ENCODE measurements at places on chromosomes 3 and 15.
A peak's percentile ranks its signal among the peaks of the same experiment; 100 is the strongest.

DNA sequence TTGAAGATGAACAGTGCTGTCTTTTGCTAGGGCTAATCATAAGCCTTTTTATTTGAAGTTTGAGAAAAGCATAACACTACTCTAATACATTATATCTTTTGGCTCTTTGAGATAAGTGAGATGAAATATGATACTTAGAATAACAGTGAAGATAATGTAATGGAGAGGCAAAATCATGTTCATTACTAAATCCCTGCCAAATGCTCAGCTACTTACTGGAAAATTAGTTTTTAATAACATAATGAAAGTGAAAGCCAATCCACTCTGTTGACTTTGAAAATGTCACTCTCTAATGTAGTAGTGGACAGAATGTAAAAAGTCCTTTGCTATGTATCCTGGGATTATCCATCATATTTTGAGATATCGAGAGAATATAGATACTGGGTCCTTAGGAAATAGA, 35.9 kb upstream of the MYH15 start:
- DNase-seq, result no peak

DNA sequence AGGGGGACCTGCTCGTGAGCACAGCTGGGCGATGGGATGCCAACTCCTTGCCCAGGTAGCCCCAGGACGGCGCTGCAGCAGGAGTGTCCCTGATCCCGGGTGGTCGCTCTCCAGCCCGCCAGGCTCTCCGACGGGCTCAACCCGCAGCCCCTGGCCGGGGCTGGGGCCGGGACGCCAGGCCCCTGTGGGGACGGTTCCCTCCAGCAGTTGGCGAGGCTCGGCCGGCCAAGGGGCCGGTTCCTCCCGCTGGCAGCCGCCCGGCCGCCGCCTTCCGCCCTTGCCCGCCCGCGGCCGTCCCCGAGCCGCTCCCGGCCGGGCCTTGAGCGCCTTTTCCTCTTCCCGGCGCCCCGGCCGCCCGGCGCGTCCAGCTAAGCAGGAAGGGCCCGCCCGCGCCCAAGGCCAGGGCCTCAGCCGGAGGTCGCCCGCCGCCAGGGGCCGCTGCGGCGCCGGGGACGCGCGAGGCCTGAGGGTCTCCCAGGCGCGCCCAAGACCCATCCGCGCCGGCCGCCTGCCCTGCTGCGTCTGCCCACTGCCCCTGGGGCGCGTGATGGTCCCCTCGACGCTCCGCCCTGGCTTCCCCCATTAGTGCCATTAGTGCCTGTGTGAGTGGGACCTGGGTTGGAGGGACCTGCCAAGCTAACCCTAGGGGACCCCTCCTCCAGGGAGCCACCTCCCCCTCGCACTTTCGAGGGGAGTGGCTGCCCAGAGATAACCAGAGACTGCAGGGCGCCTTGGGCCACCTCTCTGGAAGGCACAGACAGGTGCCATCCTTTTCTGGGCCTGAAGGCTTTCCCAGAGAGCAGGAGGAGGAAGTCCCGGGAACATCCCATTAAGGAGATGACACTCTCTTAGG, 106.4 kb downstream of the FBLN2 start:
- DNase-seq, result peak; percentile 52

- DNase-seq, result no peak
Measured at GRCh38 chr3:1726741-1727140, 371.9 kb upstream of the CNTN4 start.

DNA sequence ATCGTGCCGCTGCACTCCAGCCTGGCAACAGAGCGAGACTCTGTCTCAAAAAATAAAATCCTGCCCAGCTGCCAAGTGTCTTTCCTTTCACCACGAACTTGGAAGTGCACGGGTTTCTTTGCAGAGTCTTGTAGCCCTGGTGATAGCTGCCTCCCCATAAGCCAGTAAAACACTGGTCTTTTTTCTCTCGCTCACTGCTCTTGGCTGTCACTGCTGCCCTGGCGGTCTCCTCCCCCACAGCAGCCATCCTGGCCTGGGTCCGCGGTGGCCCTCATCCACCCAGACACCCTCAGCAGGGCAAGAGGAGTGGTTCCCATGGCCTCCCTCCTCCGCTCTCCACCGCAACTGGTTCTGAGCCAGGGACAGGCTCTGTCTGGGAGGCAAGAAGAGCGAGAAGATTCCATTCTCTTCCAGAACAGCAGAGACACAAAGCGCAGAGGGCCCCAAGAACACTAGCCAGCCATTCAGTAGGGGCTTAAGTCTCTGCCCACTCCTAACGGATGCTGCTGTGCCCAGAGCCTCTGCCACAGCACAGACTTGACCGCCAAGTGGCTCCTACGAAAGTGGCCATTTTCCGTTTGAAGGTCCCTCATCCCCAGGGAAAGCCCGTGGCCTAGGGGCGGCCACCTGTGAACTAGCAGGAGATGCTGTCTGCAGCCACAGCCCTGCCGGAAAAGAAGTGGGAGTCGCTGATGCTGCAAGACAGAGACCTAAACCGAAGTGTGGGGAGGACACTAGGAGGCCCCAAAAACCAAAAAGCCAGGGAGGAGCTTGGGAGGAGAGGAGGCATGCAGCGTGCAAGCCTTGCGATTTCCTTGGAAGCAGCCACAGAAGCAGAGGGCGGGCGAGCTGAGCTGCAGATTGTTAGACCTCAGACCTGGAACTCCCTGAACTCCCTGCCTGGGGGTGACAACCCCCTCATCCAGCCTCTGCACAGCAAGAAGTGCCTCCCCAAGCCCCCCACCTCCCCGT, 44.1 kb downstream of the KLHL25 start:
- no peak for DNase-seq

GRCh38 chr3:3633761-3634160, 165.5 kb upstream of the LRRN1 start:
- DNase-seq, result no peak

DNA sequence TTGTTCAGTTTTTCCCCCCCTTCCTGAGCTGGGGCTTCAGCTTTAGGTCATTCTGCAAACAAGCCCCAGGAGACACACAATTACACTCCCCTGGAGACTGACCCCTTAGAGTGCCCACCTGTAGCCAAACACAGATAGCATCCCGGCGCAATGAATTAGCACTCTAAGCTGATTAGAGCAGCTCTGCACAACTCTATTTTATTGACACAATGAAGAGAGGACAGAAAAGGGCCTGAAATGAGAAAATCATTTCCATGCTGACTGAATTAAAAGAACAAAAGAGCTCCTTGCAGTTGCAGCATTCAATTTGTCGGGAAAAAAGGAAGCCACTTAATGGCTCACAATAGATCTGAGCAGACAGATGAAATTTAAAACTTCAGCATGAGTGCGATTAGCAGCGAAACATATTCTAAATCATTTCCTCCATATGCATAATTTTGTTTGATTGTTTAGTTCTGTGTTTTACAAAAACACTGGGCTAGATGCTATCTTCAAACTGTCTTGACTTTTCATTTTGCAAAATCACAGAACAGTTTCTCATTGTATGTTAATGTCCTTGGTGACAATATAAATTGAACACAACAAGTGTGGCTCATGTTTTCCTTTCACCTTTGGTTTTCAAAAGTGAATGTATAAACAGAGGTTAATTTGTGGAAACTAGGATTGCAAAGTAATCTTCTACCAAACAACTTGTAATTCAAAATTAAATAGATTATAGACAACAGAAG, 308.6 kb downstream of the MECOM start:
- DNase-seq, result no peak

GRCh38 chr3:4850928-4851265, 128.3 kb upstream of the BHLHE40 start:
- DNase-seq, result no peak

DNA sequence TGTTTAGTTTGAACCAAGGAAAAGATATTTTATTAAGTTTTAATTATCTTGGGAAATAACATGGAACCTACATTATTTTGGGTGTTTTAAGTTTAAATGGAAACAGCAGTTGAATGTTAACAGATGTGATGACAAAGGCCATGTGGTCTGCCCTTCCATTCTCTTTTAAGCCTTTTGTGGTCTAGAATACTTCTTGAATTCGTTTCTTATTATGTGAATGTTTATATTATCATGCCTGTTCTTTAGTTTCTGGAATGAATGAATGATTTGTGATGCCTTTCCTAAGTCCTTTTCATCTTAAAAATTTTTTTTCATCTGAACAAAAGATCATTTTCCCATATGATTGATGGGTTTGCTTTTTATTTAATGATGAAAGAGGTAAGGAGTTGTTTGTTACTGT, 44.6 kb downstream of the SNRK start:
- DNase-seq, result no peak

Data from stimulated activated CD8-positive, alpha-beta memory T cell treated with anti-CD3 and anti-CD28 coated beads, Interleukin-4, amount 100 ng/mL, for 48 hours (primary cell).